ENCODE measurements at places on chromosomes 12 and 14. TPM values are rescaled to one million over a fixed set of nuclear protein-coding genes. Genes with fewer than 3 reads are reported as not detected.

- H3K27ac ChIP-seq: no peak overlapping the region
- no peak for DNase-seq
- no peak overlapping the region for H3K4me3 ChIP-seq
- H3K27me3 ChIP-seq: no peaks in the 10 kb centered on the region
- no peaks in the 10 kb centered on the region for H3K4me1 ChIP-seq
- H3K36me3 ChIP-seq: peaks cover 33% of the 10 kb centered on the region
These were observed 20.4 kb downstream of the ADAM20 start for GRCh38 chr14:70514168-70515069.

DNA sequence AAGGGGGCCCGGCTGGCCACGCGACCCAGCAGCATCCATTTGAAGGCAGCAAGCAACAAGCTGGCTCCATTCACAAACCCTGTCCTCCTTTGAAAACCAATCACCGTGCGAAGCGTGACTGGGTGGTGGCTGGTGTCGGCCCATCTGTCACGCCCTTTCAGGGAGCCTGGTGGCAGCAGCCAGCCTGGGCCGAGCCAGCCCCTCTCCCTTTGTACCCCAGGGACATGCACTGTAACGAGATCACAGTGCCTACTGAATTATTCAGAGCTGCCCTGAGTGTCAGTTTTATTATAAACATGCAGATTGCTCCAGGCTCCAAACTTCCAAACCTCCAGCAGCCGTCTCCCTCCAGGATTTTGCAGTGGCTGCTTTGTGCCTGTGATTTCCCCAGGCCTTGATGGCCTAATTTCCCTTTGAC, 22.3 kb upstream of the CTDSP2 start:
- no peaks in the 10 kb centered on the region for H3K36me3 ChIP-seq
- no peak overlapping the region for H3K4me3 ChIP-seq
- H3K27ac ChIP-seq: peak overlapping the region; percentile 85
- H3K4me1 ChIP-seq: peaks cover 7% of the 10 kb centered on the region
- no peak for DNase-seq
- H3K27me3 ChIP-seq: no peaks in the 10 kb centered on the region

- H3K27ac ChIP-seq: no peak overlapping the region
- H3K36me3 ChIP-seq: no peaks in the 10 kb centered on the region
These were observed 42.3 kb upstream of the SLC24A4 start for GRCh38 chr14:92280554-92281262.

- no peak overlapping the region for H3K27ac ChIP-seq
- no peaks in the 10 kb centered on the region for H3K4me1 ChIP-seq
- DNase-seq: no peak
- no peak overlapping the region for H3K4me3 ChIP-seq
These were observed 10.1 kb downstream of the PSMB5 start for GRCh38 chr14:23024612-23025075.

DNA sequence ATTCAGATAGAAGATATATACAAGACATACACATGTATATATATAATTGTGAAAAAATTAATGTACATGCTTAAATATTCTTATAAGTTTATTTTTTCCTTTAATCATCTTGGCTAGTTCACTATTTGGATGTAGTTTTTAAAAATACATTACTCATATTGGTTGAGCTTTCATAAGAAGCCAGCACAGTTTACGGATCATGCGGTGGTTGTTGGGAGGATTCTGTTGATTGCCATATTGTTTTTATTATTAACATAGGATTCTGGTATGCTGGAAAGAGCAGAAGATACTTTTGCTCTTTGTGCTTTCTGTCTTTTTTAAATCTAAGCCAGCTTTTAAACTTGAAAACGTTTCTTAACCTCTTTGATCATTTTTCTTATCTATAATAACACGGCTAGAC, 163.4 kb downstream of the OTOGL start:
- no peak overlapping the region for H3K4me3 ChIP-seq
- no peaks in the 10 kb centered on the region for H3K27me3 ChIP-seq
- H3K4me1 ChIP-seq: no peaks in the 10 kb centered on the region
- H3K36me3 ChIP-seq: no peaks in the 10 kb centered on the region
- DNase-seq: no peak

DNA sequence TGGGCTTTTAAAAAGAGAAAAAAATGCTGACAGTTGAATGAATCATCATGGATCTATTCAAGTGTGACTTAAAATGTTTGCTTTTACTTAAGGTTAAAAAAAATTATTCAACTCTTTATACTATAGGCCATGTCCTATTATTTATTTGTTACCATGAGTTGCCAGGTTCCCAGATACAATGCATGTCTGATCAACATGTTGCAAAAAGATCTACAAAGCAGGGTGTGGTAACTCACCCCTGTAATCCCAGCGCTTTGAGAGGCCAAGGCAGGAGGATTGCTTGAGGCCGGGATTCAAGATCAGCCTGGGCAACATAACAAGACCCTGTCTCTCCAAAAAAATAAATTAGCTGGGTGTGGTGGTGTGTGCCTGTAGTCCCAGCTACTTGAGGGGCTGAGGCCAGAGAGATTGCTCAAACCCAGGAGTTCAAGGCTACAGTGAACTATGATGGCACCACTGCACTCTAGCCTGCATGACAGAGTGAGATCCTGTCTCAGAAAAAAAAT, 460.8 kb downstream of the BCAT1 start:
- no peaks in the 10 kb centered on the region for H3K27me3 ChIP-seq
- H3K27ac ChIP-seq: no peak overlapping the region
- H3K4me1 ChIP-seq: no peaks in the 10 kb centered on the region
- DNase-seq: no peak
- H3K36me3 ChIP-seq: no peaks in the 10 kb centered on the region

DNA sequence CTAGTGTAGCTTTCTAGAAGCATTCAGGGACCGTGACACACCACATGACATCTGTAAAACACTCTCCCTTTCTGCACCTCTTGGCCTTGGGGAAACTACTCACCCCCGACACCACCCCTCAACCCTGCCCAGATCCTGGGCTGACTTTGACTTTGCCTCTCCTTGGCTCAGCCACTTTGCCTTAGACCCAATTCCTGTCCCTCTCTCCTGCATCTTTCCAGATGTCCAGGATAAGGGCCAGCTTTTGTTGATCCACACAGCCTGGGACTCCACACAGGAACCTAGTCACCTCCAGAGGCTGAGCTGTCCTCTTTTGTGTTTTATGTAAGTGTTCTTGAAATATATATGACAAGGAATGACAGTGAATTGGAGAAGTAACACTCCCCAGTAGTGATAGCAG, 153.7 kb upstream of the PLXNC1 start:
- no peaks in the 10 kb centered on the region for H3K4me1 ChIP-seq
- H3K36me3 ChIP-seq: no peaks in the 10 kb centered on the region
- no peak overlapping the region for H3K27ac ChIP-seq
- no peak for DNase-seq

DNA sequence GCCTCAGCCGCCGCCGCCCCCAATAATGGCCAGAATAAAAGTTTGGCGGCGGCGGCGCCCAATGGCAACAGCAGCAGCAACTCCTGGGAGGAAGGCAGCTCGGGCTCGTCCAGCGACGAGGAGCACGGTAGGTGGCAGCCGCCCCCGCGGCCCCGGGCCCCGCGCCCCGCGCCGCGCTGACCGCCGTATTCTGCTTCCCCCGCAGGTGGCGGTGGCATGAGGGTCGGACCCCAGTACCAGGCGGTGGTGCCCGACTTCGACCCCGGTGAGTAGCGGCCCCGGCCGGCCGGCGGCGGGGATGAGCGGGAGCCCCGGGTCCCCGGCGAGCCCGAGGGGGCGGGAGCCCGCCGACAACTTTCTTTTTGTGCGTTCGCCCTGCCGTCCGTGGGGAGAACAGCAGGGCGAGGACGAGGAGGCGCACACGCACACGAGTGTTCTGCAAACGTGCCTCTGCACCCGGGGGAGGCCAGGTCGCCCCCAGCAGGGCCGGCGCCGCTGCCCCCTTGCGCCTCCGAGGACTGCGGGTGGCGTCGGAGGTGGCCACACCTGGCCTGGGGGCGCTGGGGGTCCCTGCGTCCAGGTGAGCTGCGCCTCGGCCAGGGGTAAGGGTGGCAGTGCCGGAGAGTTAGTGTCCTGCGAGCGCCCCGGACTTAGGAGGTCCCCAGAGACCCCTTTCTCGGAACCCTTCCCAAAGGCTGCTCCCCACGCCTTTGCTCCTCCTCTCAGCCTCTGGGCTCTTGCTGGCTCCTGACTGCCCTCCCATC, 794 bp downstream of the RCOR1 start:
- peak; percentile 20 for DNase-seq
- H3K27ac ChIP-seq: peak overlapping the region; percentile 96
- peak overlapping the region; percentile 55 for H3K4me3 ChIP-seq
- H3K27me3 ChIP-seq: no peaks in the 10 kb centered on the region

DNA sequence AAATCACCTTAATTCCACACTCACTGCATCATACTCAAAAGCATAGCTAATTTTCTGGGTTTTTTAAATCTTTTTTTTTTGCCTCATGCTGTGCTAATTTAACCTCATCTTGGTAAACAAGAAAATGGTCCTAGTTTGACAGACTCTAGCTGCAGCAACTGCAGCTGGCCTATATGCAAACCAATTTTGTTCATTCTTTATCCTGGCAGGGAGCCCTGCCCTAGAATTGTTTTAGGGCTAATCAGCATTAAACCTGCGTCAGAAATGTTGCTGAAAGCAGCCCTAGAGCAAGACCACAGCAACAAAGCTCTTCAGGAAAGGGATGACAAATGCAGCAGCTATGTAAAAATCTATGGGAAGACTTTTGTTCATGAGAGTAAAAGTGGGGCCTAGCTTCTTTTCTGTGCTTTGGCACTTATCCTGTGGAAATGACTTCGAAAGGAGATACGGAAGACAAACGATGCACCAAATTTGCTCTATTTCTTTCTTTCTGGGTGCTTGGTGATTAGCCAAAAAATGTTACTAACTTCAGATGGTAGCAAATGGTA, 72.2 kb downstream of the DENND5B start:
- no peaks in the 10 kb centered on the region for H3K27me3 ChIP-seq
- H3K4me3 ChIP-seq: no peak overlapping the region
- peaks cover 26% of the 10 kb centered on the region for H3K4me1 ChIP-seq
- DNase-seq: no peak
- H3K36me3 ChIP-seq: no peaks in the 10 kb centered on the region

- H3K36me3 ChIP-seq: peaks cover 9% of the 10 kb centered on the region
- H3K4me1 ChIP-seq: no peaks in the 10 kb centered on the region
- H3K27me3 ChIP-seq: no peaks in the 10 kb centered on the region
- DNase-seq: no peak
- H3K4me3 ChIP-seq: no peak overlapping the region
These were observed 5.0 kb upstream of the SETD1B start for GRCh38 chr12:121798787-121799155.

DNA sequence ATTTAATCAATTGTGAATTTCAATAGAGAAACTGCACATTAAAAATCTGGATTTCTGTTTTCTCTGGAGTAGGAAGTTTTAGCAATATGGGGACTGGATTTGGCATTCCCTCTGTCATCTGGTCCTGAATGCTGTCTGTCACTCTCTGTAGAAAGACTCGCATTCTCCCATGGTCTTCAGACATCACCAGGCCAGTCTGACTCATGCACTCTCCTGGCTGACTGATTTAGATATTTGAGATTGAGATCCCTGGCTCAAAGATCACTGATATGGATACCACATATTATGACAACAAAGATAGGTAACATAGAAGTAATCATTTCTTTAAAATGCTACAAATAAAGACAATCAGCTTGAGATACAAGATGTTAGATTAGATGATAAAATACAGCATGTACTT, 524.5 kb downstream of the GALC start:
- H3K27ac ChIP-seq: no peak overlapping the region
- H3K4me1 ChIP-seq: no peaks in the 10 kb centered on the region
- DNase-seq: no peak
- H3K4me3 ChIP-seq: no peak overlapping the region
- no peaks in the 10 kb centered on the region for H3K27me3 ChIP-seq

DNA sequence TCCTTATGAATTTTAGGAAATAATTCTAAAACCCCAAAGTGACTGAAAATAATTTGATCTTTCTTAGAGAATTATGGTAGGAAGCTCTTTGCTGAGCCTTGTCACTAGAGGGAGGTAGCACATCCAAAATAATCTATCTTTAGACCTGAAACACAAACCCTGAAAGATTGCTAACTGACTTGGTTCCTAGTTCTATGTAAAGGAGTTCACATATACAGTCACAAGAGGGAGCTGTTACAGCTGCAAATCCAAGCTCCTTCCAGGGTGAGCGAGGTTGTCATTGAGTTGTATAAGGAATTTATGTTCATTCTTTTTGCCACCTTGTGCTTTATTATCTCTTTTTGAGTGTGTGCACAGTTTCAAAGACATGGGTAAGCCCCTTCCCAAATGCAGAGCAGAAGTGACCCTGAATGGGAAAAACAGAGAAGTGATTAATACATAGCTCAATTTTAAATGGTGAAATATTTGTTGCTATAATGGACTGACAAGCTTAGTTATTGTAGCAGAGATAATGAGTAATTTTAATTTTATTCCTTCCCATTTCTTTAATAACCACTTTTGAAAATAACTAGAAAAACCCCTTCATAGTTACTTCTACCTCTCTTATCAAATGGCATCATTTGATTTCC, 387.9 kb downstream of the DAD1 start:
- H3K27ac ChIP-seq: no peak overlapping the region
- no peaks in the 10 kb centered on the region for H3K4me1 ChIP-seq
- no peak for DNase-seq
- H3K27me3 ChIP-seq: no peaks in the 10 kb centered on the region
- H3K4me3 ChIP-seq: no peak overlapping the region

GRCh38 chr12:124044809-124045321, 71.8 kb downstream of the ZNF664 start:
- no peak overlapping the region for H3K27ac ChIP-seq
- no peaks in the 10 kb centered on the region for H3K27me3 ChIP-seq
- no peaks in the 10 kb centered on the region for H3K4me1 ChIP-seq
- no peak overlapping the region for H3K4me3 ChIP-seq

DNA sequence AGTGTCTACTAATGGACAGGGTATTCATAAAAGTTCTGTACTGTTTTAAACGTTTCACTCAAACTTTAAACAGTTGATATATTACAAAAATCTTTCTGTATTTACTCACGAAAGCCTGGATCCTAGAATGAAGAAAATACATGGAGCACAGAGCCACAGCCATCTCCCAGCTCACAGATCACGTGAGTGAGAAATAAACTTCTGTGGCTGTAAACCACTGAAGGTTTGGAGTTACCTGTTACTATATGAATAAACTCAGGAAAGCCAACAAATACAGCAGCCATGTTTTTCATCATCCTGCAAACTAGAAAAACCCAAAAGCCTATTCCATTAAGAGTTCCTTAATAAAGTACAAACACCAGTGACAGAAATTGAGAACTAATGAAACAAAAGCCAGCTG, 867 bp upstream of the TDG start:
- H3K27ac ChIP-seq: peak overlapping the region; percentile 92
- peaks cover 73% of the 10 kb centered on the region for H3K4me1 ChIP-seq
- no peaks in the 10 kb centered on the region for H3K36me3 ChIP-seq
- DNase-seq: no peak
- H3K4me3 ChIP-seq: peak overlapping the region; percentile 89

DNA sequence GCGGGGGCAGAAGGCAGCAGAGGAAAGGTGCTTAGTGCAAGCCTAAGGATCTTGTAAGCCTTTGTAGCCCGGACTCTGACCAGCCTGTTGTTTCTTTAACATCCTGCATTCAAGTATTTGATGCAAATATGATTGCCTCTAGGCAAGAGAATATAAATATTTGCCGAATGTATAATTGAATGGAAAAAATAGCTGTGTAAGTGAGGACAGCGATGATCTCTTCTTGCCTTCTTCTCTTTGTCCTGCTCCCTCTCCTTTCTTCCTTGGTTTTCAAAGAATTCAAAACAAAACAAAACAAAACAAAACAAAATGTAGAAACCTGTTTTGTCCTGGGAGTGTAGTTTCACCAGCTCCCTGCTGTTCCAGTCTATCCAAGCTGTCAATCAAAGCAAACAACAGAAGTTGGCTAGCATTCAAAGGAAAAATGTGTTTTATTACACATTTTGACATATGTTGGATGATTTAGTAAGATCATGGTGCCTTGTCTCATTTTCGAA, 74.9 kb upstream of the CPM start:
- peaks cover 8% of the 10 kb centered on the region for H3K4me1 ChIP-seq
- no peaks in the 10 kb centered on the region for H3K36me3 ChIP-seq
- DNase-seq: no peak
- H3K27ac ChIP-seq: no peak overlapping the region
- no peaks in the 10 kb centered on the region for H3K27me3 ChIP-seq

Gene TOMM20L
- not detected for total RNA-seq

Gene GMPR2
- total RNA-seq: 56.9 TPM

Measured in tibial nerve (tissue), 4 donors.